CD8-positive, alpha-beta T cell (primary cell): ENCODE measurements at places on chromosomes 3 and 15.

DNA sequence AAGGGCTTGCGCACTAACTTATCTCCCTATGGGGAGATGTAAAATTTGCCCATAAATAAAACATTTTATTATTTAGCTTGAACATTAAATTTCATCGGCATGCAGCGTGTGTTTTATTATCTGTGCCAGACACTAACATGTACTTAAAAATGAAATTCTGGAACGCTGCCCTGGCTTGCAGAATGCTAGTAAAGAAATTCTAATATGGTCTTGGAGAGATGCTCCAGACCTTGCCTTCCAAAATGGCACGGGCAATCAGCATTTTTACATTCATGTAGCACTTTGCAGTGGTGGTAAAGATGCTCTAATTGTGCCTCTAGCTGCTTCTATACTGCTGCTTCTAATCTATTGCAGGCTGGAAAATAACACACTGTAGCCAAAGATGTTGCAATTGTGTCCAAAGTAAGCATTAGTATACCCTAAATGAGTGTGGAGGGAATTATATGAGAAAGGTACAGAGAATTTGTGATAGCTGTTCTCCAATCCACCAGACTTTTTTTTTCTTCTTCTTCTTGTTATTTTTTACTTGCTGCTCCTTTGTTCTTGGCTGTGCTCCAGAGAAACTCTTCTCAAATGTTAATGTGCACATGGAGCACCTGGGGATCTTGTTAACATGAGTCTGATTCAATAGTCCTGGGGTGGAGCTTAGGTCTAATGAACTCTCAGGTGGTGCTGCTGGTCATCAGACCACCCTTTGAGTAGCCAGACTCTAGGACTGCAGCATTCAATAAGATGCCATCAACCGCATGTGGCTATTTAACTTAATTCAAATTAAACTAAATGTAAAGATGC, 47.3 kb downstream of the CRABP1 start:
- no peak for DNase-seq

- no peak for DNase-seq
Measured at GRCh38 chr3:27290760-27291159, 78.4 kb downstream of the NEK10 start.

- DNase-seq, result no peak
Measured at GRCh38 chr3:181851063-181851462, 139.3 kb downstream of the SOX2 start.

GRCh38 chr15:73366766-73367623, 1.8 kb downstream of the HCN4 start:
- no peak for DNase-seq

- no peak for DNase-seq
Measured at GRCh38 chr3:171378586-171378985, 81.6 kb downstream of the TNIK start.

DNA sequence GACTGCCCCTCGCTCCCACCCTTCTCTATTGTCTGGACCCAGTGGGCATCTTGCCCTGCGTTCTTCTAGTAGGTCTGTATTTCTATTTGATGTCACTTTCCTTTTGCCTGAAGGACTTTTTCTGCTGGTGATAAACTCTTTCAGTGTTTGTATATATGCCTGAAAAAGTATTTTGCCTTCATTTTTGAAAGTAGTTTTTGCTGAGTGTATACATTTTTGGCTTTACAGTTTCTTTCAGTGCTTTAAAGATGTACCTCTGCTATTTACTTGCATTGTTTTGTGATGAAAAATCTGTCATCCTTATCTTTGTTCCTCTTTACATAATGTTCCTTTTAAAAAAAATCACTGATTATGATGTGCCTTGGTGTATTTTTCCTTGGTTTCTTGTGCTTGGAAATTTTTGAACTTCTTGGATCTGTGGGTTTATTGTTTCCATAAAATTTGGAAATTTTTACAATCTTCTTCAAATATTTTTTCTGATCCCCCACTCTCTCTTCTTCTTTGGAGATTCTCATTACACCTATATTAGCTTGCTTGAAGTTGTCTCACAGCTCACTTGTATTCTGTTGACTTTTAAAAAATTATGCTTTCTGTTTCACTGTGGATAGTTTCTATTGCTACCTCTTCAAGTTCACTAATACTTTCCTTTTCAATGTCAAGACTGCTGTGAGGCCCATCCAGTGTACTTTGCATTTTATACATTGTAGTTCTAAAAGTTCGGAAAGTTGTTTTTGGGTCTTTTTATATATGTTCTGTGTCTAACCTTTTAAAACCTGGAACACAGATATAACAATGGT, 67.8 kb downstream of the RGMA start:
- no peak for DNase-seq

DNA sequence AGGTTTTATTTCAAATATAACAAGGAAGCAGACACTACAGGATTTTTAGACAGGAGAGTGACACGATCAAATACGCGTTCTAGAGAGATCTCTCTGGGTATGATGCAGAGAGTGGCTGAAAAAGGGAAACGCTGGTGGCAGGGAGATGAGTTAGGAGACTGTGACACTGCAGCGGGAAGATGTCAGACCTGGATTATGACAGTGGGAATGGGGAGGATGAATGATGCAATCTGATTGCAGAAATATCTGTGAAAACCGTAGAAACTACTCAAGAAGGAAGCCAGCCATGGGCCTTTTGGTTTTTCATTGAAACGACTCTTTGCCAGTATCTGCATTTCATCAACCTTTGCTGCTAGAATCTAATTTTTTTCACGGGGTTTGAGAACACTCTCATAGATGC, 157.9 kb downstream of the FAM43A start:
- DNase-seq, result no peak

DNA sequence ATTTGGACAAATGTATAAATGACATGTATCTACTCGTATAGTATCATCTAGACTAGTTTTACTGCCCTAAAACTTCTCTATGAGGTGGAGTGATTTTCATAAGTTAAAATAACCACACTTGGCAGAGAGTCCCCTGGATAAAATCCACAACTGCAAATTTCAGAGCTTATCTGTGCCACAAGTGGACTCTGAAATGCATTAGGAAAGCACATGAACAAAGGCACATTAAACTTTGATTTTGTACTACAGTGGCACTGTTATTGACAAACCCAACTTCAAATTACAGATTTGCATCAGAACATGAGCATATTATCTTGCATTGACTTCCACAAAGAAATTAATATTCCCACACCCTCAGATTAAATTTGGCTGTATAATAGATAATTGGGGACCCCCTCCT, 58.1 kb upstream of the EIF5A2 start:
- DNase-seq, result no peak

- no peak for DNase-seq
Measured at GRCh38 chr3:10340476-10340875, 19.6 kb upstream of the SEC13 start.

DNA sequence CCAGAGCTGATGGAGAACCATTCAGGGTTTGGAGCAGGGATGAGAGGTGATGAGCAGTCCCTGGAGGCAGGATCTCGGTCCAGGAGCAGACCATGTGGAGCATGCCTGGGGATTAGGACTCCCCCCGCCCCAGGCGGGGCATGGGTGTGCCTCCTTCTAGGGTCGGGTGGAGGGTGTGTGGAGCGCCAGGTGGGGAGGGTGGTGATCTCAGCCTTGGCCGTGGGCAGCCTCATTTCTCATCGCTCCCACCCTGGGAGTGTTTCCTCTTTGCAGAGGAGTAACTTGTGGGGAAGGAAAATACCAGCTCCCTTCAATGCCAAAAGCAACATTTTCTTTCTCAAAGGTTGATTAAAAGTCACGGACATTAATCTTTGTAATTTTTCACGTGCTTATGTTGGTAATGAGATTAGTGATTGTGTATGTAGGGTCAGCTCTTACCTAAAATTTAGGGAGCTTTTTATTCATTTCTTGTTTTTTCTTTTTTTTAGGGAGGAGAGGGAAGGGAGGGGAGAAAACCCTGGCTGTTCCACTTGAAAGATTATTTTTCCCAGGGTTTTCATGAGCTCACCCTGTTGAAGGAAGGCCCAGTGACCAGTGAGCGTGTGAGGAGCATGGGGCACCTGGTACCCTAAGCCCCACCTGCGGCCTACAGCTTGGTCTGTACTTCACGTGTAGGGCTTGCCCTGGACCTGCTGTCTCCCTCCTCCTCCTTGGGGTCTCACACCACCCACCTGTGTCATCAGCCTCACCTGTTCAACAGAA, 11.0 kb downstream of the FBLN2 start:
- no peak for DNase-seq

DNA sequence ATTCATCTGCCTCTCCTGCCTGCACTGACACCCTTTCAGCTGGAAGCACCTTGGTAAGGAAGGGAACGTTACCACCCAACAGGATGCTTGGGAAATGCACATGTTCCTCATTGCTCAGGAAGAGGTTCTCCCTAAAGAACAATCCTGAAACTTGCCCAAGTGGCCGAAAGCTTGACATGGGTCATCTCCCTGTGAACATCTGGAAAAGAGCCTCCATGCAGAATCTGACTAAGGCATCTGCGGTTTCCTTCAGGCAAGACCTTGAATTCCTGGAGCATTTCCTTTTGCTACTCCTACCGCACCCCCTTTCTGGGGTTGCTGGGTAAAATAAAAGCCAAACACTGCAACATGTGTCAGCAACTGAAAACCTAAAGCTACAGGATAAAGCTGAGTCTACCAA, 68.7 kb upstream of the SNRK start:
- no peak for DNase-seq

GRCh38 chr3:81581966-81582599, 179.4 kb downstream of the GBE1 start:
- DNase-seq, result no peak

GRCh38 chr15:57092252-57092651, 173.8 kb downstream of the TCF12 start:
- DNase-seq, result no peak

- no peak for DNase-seq
Measured at GRCh38 chr15:95105229-95105628, 873.9 kb downstream of the MCTP2 start.

DNA sequence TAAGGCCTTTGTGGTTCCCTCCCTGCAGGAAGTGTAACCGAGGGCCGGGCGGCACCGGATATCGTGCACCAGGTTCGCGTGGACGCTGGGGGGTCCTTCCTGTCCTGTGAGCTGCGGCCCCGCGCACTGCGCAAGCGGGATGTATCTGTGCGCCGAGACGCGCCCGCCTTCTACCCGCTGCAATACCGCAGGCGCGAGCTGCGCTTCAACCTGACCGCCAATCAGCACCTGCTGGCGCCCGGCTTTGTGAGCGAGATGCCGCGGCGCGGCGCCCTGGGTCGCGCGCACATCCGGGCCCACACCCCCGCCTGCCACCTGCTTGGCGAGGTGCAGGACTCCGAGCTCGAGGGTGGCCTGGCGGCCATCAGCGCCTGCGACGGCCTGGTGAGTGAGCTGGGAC, 35.9 kb downstream of the SAXO2 start:
- DNase-seq, result peak; percentile 22

GRCh38 chr15:73072894-73073293, 20.6 kb downstream of the NEO1 start:
- DNase-seq, result no peak

DNA sequence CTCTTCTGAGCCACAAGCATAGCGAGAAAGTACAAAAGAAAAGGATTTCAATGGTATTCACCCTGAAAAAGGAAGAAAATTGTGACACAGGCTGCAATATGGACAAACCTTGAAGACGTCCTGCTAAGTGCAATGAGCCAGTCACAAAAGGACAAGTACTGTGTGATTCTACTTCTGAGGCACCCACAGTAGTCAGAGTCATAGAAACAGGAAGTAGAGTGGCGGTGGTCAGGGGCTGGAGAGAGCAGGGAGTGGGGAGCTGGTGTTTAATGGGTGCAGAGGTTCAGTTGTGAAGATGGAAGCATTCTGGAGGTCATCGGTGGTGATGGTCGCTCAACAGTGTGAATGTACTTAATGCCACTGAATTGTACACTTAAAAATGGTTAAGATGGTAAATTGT, 180.5 kb downstream of the APBA2 start:
- DNase-seq, result no peak

DNA sequence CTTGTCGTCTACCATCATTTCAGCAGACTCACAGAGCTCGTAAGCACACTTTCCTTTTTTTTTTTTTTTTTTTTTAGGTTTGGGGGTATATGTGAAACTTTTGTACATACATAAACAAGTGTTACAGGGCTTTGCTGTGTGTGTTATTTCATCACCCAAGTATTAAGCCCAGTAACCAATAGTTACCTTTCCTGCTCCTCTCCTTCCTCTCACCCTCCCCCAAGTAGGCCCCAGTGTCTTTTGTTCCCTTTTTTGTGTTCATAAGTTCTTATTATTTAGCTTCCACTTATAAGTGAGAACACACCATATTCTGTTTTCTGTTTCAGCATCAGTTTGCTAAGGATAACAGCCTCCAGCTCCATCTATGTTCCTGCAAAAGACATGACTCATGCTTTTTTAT, 746.8 kb downstream of the GRM7 start:
- no peak for DNase-seq

- no peak for DNase-seq
Measured at GRCh38 chr3:99471353-99472323, 166.8 kb upstream of the COL8A1 start.

DNA sequence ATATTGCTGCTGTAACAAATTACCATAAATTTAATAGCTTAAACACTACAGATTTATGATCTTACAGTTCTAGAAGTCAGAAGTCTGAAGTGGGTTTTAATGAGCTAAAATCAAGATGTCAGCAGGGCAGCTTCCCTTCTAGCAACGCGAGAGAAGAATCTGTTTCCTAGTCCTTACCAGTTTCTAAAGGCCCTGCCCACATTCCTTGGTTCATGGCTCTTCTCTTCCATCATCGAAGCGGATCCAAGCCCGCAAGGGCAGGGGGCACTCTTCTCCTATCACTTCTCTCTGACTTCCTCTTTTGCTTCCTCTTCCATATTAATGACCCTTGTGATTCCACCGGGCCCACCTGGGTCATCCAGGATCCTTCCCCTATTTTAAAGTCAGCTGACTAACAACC, 16.1 kb downstream of the MINDY4B start:
- no peak for DNase-seq
